ENCODE measurements at places on chromosomes 12 and 14.

DNA sequence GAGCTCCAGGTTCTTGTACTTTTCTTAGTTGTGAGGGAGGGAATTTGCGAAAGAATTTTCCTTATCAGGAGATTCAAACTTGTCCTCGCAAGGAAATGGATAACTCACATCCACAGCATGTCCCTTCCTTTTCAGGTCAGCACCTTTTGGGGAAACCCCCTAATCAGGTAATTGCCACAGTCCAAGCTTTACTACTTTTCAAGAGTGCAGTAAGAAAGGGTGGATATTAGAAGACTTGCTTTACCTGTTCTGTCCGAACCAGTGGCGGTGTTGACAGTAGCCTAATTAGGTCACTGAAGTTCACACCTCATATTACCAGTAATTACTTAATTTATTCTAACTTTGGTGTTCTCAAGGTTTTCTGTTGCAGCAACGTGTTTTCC is 6.7 kb upstream of the C12orf50 start:
- DNase-seq: no peak

DNA sequence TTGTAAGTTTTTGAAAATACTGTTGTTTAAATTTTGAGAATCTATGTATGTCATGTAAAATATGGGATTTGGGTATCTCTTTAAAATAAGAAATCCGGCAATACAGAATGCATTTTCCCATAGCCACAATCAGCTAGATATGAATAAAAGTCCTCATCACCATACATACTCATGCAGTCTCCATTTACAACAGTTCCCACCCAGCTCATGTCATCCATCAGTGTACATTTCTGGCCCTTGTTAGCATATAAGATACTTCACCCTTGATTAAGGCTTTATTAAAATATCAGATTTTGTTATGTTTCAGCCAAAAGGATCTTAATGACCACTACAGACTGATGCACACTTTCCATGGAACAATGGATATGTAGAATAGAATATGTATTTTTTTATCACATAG is 218.0 kb downstream of the DPY19L2 start:
- no peak for DNase-seq

DNA sequence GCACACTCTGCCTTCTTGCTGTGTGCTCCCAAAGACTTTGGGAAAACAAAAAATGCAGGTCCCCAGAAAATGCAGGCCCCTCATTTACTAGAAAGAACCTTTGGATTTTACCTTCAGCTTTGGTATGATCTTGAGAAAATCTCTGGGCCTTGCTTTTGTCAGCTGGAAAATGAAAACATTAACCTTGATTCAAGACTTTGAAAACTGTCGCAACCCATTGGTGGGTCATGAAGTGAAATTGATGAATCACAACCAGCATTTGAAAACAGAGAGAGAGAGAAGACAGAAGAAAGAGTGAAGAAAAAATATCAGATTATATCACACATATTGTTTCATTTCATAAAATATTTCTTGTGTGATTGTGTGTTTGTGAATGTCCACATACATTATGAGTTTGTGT is 322.5 kb downstream of the ZFP36L1 start:
- DNase-seq: no peak

DNA sequence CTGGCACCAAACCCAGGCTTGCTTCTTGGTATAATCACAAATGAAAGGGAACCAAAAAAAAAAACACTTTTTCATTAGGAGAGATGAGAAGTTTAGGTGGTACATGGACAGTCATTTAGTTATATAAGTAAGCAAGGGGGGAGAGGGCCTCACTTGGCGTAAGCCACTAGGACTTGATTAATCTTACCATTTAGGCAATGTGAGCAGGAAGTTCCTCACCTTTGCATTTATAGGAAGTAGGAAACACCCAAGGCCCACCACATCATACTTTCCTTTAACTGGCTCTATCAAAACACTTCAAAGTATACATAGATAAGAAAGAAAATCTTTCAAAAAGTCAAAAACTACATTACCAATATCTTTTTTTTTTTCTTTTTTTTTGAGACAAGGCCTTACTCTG is 6.7 kb upstream of the RPS6KA5 start:
- no peak for DNase-seq

DNA sequence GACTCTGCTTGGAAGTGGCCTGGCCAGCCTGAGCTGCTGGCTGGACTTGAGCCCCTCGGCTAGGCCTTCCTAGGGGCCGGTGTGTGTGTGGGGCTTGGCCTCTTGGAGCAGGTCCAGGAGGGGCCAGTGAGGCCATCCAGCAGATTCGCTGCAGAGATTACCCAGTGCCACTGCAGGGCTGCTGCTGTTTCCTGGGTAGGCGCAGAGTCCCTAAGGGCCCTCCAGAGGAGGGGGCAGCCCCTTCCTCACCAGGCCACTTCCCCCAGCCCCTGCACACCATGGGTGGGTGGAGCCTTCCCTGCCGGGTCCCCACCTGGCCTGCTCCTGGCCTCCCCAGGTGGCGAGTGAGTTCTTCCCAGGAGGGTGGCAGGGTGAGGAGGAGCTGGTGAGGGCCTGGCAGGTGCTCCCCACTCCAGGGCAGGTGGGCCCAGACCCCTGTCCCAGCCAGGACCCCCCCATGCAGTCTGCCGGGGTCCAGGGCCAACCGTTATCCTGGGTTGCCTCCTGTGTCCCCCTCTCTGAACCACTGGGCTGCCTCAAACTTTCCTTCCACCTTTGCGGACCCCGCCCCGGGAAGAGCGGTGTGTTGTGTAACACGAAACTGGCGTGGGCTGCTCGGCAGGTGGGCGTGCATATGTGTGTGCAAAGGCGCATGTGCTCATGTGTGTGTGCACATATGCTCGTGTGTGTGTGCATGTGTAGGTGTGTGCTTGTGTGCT is 25.1 kb downstream of the ASPG start:
- no peak for DNase-seq

DNA sequence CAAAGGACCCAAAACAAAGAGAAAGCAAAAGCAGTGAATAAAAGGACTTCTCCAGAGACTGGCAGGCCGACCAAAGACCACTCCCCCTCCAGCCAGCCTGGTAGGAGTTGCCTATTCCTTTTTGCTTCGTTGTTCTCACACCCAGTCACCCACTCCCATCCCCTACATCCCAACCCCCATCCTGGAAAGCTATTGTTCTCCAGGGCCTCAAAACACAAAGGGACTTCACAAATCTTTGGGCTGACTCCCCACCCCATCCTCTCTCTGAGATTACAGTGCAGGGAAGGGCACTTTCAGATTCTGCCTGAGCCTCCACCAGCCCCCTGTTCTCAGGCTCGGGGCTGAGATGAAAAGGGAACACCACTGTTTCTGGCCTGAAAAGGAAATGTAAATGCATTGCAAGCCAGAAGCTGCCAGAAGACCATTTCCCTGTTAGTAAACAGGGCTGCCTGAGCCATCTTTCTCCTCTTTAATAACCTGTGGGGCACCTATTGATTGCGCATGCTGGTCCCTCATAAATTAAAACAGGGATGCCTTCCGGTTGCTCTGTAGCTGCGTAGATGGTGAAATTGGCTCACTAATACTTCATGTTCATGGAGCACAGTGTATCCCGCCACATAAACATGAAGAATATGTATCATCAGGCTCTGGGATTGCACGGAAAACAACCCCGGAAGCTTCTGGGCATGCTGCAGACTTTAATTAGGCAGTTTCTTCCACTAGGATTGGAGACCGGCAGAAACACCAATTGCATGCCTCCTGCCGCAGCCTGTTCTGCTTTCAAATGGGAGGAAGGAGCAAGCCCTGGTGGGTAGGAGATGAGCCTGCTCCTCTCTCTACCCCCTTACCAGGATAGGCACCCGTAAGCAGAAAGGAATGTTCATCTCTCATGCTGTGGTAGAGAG is 130.3 kb upstream of the FUT8 start:
- no peak for DNase-seq

- DNase-seq: no peak
These were observed 5.7 kb downstream of the FAM177A1 start for GRCh38 chr14:35051796-35052195.

DNA sequence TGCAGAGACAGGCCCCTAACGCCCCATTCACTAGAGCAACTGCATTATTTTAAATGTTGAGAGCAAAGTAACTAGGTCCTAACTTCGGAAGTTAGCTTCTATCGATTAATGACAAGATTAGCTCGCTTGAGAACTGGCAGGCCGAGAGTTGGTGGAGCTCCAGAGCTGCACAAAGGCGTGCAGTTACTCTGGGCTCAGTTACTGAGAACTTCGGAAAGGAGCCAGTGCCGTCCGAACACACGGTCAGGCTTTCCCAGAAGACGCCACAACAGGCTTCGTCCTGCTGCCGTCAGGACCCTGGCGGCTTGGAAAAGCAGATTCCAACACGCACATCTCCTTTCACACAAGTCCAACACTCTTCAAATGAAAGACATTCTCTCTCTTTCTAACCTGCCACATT is 45.4 kb upstream of the TESC start:
- DNase-seq: no peak

GRCh38 chr14:58397156-58397555 is 1.4 kb downstream of the TOMM20L start:
- DNase-seq: no peak

DNA sequence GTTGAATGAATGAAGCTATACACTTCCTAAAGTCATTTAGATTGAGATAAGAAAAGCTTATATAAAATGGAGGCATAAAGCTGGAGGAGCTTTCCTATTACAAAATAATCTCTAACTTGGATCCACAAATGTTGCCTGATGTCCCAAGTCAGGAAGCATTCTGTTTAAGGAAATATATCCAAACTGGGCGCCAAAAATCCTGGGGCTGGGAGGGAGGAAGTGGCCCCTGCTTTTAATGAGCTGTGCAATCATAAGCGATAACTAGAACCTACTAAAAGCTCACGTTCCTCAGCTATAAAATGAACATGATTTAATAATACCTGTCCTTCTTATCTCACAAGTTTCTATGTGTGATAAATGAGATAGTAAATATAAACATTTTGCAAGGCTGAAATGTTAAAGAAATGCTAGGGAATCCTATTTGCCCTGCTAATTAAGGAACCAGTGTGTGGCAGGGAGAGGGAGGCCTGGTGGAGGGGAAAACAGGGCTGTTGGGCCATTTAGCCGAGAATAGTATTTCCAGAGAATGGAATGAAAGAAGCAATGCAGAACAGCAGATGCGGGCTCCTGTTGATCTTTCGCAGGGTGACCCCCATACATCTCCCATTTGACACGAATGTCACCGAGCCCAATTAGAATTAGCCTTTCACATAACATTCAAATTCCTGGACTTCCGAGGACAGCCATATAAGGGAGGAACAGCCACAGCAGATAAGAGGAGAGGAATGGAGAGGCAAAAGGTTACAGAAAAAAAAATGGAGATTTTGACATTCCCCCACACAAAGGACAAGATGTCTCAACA is 25.9 kb downstream of the DUSP6 start:
- DNase-seq: no peak

- DNase-seq: no peak
These were observed 8.9 kb upstream of the KRT7 start for GRCh38 chr12:52224151-52224550.

DNA sequence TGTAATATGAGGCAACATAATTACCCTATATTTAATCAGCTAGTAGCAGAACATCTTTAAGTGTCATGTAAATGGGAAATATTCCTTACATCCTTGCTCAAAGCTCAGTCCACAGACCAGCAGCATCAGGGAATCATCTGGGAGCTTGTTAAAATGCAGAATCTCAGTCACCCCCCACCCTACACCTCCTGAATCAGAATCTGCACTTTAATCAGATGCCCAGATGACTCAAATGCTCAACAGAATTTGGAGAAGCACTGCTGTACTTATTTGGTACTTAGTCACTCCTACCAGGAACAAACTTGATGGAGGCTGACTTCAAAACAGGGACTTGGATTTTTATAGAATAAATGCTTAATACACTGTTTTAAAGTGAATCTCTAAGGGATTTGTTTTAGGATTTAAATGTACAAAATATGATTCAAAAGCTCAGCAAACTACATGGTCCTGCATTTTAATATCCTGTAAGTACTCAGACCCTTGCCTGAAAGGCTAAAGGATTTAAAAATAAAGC is 96.5 kb downstream of the ARMH4 start:
- DNase-seq: no peak

DNA sequence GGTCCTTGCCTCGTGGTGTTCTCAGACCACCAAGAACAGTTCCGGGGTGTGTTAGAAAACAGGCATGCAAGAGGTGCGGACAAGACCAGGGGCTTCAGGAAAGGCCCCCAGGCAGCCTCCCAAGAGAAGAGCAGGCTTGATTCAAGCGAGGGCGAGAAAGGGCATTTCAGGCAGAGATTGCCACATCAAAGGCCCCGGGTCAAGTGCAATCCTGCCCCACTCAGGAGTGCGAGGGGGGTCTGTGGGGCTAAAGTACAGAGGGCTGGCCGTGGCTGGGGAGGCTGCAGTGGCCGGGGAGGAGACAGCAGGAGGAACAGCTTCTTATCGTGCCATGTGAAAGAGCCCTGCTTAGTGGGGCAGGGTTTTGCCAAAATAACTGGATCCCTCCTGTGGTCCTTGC is 2.7 kb upstream of the BDKRB2 start:
- DNase-seq: no peak

DNA sequence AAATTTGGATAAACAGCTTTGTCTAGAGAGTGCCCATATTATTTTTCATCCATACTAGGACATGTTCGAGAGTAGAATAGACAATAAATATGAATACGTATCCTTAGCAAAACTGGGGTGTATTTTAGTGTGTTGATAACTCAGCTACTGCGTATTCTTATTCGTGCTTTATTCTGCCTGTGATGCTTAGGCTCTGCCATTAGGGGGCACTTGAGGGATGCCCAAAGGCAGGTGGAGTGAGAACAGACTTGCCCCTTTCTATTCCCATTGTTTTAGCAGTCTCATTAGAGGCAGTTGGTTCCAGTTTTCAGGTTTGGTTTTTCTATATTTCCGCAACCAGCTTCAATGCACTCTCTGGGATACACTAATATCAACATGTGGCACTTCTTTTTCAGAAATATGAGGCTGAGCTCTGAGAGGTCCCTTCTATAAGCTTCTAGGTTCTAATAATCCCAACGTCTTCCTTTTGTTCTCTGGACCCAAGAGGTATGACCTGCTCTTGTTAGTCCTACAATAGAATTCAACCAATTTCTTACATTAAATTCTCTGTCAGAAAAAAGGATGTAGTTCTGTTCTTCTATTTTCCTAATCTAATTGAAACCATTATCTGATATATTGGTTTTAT is 985.7 kb upstream of the FBXO33 start:
- DNase-seq: peak; percentile 1

Measured in activated T-cell treated with anti-CD3 and anti-CD28 coated beads for 24 hours (primary cell).